ENCODE measurements at places on chromosomes 3 and 15.

- DNase-seq, result no peak
Observed at GRCh38 chr3:14186854-14187458, 8.3 kb downstream of the LSM3 start.

DNA sequence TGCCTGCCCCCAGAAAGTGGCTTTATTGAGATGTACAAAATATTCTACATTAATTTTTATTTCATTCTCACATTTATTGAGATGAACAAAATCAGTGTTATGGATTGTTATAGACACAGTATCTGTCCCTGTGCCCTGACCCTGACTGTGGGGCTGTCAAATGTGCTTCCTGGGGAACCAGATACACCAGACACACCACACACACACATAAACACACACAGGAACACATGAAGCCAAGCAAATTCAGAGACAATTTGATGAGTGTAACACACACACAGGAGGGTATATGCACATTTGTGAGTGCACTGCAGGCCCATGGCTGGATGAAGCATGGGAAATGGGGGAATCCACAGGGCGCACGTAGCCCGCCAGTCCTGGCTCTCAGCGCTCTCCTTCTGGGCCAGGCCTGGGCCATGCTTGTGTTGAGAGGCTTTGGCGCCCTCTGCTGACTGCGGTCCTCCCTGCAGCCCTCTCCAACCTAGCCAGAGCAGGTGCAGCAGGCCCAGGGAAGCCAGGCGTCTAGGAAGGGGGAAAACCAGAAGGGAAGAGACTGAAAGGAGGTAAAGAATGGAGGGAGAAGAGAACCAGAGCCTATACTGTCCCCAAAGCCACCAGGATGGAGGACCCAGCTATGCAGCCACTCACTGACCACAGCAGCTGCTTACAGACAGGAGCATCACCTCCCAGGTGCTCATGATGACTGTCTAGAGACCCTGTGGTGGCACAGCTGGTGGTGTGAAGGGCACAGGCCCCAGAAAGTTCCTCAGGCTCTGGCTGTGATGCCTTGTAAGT is 18.0 kb upstream of the LOXL1 start:
- DNase-seq, result peak; percentile 75

DNA sequence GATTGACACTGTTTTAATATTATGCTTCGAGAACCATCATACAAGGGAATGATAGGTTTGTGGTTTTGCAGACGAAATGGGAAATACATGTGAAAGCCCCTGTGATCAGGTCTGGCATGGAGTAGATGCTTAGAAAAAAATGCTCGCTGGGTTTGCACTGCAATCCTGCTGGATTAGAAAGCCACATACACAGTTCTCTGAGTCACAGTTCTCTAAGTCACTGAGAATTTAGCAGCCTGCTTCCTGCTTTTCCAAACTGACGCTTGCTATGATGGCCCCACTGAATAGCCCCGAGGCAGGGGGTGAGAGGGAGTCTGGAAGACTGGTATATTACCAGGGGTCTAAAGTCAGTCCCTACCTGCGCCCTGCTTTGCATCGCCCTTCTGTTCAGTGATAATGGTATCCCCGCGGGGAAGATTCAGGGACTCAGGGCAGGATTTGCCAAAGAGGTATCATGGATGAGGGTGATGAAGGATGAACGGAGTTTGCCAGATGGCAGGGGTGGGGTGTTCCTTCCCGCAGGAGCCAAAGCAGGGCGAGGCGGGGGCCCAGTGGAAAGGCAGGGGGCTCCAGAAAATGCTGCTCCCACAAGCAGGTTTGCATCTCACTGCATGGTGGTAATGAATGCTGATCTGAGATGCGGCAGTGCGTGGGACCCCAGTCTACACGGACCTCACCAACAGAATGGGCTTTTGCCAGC is 82.3 kb downstream of the IQSEC1 start:
- DNase-seq, result no peak

GRCh38 chr3:188151438-188151837 is 2.5 kb upstream of the LPP start:
- DNase-seq, result no peak

GRCh38 chr3:57604971-57605370 is 7.8 kb upstream of the ARF4 start:
- DNase-seq, result no peak

DNA sequence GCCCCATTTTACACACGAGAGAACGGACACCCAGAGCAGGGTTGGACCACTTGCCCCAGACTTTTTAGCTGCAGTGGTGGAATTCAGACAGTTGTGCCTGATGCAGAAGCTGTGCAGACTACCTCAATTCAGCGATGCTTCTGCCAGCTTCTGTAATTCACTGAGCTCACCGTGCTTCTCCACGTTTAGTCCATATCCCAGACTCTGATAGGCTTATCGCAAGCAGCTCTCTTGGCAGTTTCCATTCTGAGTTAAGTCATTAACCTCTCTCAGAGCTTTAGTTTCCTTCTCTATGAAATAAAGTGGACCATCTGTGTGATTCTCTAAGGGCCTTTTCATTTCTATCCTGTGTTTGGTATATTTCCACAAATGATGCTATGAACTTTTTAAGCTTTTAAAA is 37.1 kb downstream of the ABHD17C start:
- no peak for DNase-seq

DNA sequence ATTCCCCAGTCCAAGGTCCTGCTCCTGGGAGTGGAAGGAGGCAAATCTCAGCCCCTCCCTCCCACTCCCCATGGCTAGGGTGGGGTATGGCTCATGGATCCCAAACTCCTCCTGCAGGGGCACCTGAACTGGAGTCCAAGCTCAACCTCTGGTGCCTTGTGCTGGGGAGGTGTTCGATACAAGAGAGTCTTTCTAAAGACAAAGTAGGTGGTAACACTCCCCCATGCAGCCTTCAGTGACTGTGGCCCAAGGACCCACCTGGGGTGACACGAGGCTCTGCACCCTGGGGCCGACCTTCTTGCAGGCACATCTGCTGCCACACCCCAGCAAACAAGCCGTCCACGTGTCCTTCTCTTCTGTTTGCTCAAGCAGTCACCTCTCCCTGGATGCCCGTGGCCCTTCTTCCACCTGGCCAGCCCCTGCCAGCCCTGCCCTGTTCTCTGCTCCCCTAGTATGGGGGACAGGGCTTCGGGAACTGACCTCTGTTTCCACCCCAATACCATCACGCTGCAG is 36.7 kb upstream of the SLC6A11 start:
- no peak for DNase-seq

GRCh38 chr3:120451806-120452205 is 1.0 kb upstream of the FSTL1 start:
- DNase-seq, result no peak

DNA sequence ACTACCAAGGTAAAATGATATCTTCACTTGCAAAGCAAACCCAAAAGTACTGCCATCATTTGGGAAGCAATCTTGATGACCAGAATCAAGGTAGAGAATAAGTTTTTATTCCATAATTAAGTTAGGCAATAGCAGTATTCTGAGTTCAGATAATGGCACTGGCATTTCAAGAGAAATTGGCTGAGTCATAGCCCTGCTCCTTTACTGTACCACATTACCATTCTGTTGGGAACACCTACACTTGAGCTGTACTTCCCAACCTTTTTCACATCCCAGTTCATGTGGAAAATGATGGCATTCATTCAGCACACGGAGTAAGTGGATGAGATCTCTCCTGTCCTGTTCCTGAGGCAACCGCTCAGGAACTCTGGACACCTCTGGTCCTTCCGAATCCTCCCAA is 311.6 kb upstream of the TPRG1 start:
- DNase-seq, result no peak

- no peak for DNase-seq
Observed at GRCh38 chr15:81304226-81304625, 19.7 kb downstream of the STARD5 start.

GRCh38 chr15:57439128-57440027 is 63.1 kb downstream of the CGNL1 start:
- no peak for DNase-seq

DNA sequence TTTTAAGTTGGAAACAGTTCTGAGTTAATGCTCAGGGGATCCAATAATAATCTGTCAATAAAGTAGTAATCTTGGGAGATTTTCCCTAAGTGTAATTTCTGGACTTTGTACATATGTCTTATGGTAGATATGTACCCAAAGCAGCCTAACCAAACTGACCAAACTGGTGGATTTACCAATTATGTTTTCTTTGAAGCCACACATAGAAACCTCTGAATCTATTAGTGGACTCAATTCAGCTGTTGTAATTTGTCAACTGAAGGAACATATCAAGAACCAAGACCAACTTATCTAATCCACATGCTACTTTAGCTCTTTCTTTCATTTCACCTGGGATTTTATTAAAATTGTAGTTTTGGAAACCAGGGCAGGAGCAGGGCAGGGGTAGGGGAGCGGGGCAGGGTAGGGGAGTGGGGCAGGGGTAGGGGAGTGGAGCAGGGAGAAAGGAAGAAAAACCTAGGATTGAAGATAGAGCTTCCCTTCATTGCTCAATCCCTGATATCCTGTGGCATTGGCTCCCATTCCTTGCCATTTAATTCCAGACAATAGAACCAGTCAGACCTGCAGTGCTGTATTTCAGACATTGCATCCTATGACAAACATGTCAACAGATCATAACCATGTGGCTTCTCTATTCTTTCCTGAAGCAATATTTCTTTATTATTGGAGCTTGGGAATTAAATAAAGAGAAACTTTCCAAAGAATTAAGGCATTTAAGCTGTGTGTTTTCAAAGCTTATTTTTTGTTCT is 101.8 kb downstream of the NFKBIZ start:
- no peak for DNase-seq

- no peak for DNase-seq
Observed at GRCh38 chr3:14869917-14870782, 51.4 kb downstream of the FGD5 start.

GRCh38 chr3:160667452-160667851 is 9.5 kb upstream of the ARL14 start:
- DNase-seq, result no peak

DNA sequence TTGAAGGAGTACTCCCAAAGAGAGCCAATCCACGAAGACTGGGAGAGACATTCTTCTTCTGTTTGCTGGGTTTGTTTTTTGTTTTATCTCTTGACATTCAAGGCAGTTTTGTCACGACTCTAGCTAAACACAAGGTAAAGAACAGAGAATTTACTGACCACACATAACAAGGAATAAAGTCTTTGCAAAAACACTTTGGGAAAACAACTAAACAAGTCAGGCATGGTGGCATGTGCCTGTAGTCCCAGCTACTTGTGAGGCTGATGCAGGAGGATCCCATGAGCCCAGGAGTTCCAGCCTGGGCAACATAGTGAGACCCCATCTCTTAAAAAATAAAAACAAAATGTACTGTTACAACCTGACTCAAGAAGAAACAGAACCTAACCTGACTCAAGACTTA is 28.0 kb downstream of the TBC1D5 start:
- no peak for DNase-seq

- DNase-seq, result no peak
Observed at GRCh38 chr3:166498446-166498845, 661.2 kb upstream of the BCHE start.

- no peak for DNase-seq
Observed at GRCh38 chr3:183310936-183311335, 57.9 kb downstream of the B3GNT5 start.

DNA sequence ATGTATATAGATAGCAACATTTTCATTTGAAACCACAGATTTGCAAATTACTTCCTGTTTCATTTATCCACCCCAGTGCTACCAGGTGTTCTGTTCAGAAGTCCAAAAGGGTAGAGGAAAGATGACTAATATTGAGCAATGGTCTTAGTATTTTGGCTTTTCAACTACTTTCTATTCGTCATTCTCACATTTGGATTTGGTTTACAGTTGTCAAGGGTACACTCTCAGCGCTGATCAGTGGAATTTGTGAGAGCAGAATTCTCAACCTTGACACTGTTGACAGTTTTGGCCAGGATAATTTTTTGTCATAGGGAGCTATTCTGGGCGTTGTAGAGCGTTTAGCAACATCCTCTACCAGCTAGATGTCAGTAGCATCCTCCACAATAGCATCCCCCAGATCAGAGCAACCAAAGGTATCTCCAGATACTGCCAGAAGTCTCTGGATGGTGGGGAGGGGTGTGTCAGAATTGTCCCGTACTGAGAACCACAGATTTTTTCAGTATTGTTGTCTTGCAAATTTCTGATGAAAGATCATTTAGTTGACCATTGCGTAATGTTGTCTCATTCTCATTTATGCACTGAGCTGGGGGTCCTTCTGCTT is 4.2 kb downstream of the HMCES start:
- peak; percentile 96 for DNase-seq

GRCh38 chr15:45162771-45163507 is 24.8 kb downstream of the SHF start:
- DNase-seq, result peak; percentile 83

DNA sequence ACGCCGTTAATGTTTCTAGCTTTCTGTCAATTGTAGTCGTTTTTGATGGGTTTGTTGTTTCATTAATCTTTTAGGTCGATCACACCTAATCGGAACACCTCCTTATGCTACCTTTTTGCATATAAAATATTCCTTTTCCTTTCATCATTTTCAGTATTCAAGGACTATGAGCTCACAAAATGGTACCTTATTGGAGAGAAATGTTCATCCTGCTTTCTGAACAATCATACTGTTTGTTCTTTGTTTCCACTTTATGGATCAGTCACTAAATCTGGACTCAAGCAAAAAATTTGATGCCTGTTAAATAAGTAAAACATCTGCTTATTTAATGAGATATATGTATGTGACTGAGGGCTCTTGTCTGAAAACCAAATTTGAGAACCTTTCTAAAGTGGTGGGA is 1.1 kb downstream of the KIF15 start:
- DNase-seq, result peak; percentile 3

DNA sequence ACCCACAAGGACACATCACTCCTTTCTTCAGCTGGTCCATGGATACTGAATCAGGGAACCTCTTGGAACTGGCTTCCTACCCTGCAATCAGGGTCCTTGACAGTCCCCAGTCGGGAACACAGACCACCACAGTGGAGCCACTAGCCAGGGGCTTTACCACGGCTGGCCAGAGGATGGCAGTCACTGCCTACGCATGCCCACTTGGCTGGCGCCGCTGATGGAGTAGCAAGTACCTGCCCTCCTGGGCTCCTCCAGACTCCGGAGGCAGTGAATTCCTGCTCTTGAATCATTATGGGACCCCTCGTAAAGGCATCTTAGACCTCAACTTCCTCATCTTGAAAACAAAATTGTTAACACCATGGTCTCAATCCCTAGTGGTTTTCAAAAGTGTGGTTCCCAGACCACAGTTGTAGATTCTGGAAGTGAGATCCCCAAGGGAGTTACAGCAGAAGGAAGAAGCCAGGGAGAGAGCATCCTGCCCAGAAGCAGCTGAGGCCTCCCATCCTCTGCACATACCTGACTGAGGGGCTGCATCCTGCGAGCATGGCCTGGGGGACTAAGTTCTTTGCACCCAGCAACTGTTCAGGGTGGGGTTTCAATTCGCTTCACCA is 9.1 kb upstream of the SKIC8 start:
- peak; percentile 75 for DNase-seq

- no peak for DNase-seq
Observed at GRCh38 chr3:61414456-61414855, 146.9 kb upstream of the PTPRG start.
